ENCODE measurements at places on chromosomes 7 and 10.

- no peak for DNase-seq
These were observed 115.2 kb upstream of the TMEM168 start for GRCh38 chr7:112905413-112905812.

GRCh38 chr7:151978616-151979015 lies 22.4 kb downstream of the GALNTL5 start:
- DNase-seq: no peak

DNA sequence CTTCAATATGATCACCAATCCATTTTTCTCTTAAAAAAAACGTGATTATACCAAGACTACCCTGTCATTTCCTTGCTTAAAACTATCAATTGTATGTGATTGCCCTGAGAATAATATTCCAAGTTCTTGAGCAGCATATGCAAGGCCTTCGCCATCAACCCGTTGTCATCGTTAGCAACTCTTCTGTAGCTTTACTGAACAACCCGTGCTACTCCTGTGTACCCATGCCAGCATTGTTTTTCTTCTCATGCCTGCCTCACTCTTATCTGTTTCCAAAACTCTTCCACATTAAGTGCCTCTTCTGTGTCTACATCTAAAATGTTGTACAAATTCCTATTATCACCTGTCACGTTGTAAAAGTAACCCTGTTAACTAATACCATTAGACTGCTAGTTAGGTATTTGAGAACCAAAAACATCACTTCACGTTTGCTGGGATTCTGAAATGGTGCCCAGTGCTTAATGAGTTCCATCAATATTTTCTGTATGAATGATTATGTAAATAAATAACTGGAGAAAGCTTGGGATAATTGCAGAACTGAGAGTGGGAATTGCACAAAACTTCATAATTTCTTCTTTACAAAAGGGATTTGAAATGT lies 10.5 kb downstream of the CAV2 start:
- no peak for DNase-seq

- no peak for DNase-seq
These were observed 1.0 kb downstream of the YKT6 start for GRCh38 chr7:44201813-44202212.

DNA sequence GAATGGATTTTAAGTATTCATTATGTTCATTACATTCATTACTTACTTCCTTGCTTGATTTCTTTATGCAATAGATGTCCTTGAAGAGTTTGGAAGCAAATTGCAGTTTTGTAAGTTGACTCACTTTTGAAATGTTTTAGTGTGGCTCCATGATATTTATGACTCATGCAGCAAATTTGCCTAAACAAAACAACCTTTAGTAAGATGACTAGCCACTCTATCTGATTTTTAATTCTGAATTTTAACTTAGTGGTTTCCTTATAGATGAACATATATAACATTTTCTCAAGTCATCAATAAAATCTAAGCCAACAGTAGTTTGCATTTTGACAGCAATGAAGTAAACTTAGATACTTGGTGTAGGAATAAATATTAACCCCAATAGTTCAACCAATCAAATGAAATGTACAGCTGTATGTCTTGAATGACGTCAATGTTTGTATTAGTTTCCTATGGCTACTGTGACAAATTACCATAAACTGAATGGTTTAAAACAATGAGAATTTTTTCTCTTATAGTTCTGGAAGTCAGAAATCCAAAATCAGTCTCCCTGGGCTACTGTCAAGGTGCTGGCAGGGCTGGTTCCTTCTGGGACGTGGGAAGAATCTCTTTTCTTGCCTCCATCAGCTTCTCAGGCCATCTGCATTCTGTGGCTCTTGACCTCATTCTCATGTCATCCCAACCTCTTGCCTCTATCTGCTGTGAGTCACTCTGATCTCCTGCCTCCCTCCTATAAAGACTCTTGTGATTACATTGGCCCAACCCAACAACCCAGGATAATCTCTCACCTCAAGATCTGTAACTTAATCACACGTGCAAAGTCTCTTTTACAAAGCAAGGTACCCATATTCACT lies 73.4 kb downstream of the AHR start:
- no peak for DNase-seq

- no peak for DNase-seq
These were observed 189.1 kb downstream of the SKAP2 start for GRCh38 chr7:26675143-26675887.

DNA sequence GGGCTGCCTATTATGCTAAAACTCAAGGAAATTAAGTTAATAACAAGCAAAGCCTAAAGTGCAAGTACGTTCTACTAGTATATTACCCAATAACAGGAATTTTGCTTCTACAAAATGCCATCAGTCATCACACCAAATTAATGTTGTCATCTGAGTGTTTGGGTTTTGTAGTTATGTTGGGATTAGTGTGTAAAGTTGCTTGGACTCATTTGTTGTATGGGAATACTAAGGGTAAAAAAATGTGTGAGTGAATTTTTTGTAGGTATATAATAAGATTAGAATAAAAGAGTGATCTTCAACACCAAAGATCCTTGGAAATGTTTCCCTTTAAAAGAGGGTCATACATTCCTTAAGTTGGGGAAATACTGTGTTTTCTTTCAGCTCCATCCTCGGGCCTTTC lies 38.6 kb downstream of the NRP1 start:
- DNase-seq: no peak
